ENCODE measurements at places on chromosomes 13 and 19. TPM values are rescaled to one million over a fixed set of nuclear protein-coding genes. Genes with fewer than 3 reads are reported as not detected.

Gene SLITRK5
- total RNA-seq, result 0.57 TPM

Gene OR10H1
- not detected for total RNA-seq

Gene KLC3
- total RNA-seq, result 1.2 TPM

Gene SAE1
- total RNA-seq, result 210 TPM

Measured in A549 treated with AZD2906 at 1 μM for 4 hours (cell line).